ENCODE measurements at places on chromosomes 1 and 21.

DNA sequence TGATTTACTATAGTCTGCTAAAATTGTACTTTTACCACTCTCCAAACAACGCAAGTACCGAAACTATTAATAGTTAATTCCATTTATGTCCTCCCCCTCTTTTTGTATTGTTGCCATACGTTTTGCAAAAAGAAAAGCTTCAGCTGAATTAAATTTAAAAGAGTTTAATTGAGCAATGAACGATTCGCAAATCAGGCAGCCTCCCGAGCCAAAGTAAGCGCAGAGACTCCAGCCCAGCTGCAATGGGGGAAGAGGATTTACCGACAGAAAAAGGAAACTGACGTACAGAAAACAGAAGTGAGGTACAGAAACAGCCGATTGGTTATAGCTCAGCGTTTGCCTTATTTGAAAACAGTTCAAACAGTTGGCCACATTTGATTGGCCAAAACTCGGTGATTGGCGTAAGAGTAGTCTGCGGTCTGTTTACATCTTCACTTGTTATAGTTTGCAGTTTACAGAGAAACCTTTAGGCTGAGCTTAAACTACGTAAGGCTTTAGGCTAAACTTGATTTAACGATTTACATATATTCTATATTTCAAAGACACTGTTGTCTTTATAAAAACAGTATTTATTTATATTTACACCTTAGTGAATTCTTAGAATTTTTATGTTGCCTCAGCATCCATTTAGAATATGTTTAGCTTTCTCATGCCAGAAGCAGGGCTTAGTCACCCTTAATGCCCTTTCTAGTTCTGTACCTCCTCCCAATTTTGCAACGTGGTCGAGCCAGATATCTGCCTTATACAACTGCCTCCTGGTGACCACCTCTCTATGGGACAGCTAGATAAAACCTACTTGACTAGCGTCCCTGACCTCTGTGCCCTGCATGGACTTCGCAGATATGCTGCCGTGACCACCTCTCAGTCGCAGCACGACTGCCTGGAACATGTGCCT lies 23.8 kb downstream of the CR1 start:
- no peak overlapping the region for H3K27ac ChIP-seq
- no peaks in the 10 kb centered on the region for H3K4me1 ChIP-seq
- DNase-seq: no peak
- H3K27me3 ChIP-seq: no peaks in the 10 kb centered on the region
- no peaks in the 10 kb centered on the region for H3K36me3 ChIP-seq
- no peak overlapping the region for H3K4me3 ChIP-seq

DNA sequence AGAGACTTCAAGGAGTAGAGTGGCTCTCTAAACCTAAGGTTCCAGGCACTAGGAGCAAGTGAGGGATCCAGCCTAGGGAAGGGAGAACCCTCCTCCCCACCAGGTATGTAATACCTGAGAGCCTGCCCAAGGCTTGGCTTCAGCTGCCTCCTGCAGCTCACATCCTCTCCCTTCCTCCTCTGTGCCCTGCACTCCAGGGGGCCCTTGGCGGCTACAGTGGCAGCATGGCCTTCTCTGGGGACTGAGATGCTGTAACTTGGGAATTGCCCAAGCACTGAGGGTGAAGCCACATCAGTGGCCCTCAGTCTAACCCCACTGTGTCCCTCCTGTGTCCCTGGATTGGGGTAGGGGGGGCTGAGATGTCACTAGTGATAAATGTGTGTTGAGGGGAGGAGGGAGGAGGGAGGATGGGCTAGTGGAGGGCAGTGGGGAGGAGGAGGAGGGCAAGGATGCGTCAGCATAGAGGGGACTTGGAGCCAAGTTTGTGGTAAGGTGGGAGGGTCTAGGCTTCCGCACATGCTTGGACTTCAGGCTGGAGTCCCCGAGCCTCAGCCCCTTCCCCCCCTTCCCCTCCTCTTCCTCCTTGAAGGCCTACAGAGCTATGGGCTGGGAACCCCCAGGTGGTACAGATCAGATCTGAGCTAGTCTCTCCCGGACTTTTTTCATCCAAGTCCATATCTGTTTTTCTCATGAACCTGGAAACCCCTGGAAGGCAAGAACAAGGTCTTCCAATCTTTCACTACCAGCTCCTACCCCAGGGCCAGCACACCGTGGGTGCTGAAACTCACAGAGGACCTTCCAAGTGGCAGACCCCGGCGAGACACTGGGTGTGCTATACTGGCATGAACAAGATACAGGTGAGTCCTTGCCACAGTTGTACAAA lies 17.5 kb downstream of the COL9A2 start:
- no peak overlapping the region for H3K27ac ChIP-seq
- H3K4me3 ChIP-seq: no peak overlapping the region
- H3K4me1 ChIP-seq: no peaks in the 10 kb centered on the region
- no peaks in the 10 kb centered on the region for H3K36me3 ChIP-seq
- DNase-seq: no peak
- H3K27me3 ChIP-seq: no peaks in the 10 kb centered on the region

DNA sequence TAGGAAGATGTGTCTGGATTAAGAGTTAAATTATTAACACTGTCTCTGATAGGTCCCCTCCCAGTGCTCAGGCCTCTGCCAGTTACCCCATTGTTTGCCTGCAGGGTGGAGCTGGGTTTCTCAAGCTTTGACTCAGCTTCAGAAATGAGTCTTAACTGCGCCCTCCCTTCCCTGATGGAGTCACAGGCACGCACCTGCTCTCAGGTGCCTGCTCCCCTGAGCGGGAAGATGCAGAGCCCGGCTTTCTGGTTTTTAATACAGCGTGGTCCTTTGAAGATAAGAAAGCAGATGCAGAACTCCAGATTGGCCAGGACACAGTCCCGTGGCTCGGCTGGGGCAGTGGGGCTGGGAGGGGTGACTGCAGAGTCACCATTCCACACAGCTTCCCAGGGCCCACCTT lies 3.2 kb upstream of the SPRR4 start:
- no peak for DNase-seq
- H3K4me1 ChIP-seq: no peaks in the 10 kb centered on the region
- no peaks in the 10 kb centered on the region for H3K36me3 ChIP-seq
- H3K4me3 ChIP-seq: no peak overlapping the region

DNA sequence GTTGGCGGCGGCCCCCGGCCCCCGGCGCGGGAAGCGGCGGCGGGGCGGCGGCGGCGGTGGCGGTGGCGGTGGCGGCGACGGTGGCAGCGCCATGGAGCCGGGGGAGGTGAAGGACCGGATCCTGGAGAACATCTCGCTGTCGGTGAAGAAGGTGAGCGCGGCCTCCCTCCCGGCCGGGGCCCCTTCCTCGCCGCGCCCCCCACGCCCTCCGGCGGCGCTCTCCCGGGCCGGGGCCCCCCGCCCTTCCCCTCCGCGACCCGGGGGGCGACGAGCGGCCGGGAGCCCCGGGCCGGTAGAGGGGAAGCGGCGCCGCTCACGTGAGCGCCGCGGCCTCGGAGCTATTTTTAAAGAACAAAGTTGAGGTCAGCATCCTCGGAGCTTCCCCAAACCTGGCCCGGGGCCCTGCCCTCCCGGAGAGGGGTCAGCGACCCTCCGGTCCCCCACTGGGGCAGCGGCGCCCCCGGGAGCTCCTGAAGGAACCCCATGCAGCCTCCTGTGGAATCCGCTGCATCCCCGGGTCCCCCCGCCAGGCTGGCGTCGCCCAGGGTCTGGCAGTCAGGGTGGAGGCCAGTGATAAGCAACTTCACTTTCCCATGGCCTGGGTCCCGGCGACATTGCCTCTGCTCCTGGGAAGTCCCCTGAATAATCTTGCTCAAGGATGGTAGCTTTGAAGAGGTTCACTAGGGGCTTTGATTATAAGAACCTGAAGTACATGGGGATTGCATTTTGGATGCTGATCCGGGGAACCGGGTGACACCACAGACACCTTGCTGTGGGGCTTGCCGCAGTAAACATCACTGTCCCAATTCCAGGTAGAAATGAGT lies 560 bp downstream of the PLEKHM2 start:
- H3K27me3 ChIP-seq: no peaks in the 10 kb centered on the region
- no peak for DNase-seq
- H3K4me1 ChIP-seq: peaks cover 9% of the 10 kb centered on the region
- no peaks in the 10 kb centered on the region for H3K36me3 ChIP-seq

GRCh38 chr1:160328184-160328583 lies 14.9 kb downstream of the COPA start:
- DNase-seq: no peak
- no peak overlapping the region for H3K4me3 ChIP-seq
- no peaks in the 10 kb centered on the region for H3K4me1 ChIP-seq
- H3K27me3 ChIP-seq: no peaks in the 10 kb centered on the region
- peaks cover 46% of the 10 kb centered on the region for H3K36me3 ChIP-seq
- no peak overlapping the region for H3K27ac ChIP-seq

GRCh38 chr21:23308741-23309140 lies 2298.5 kb downstream of the MRPL39 start:
- no peaks in the 10 kb centered on the region for H3K27me3 ChIP-seq
- no peaks in the 10 kb centered on the region for H3K4me1 ChIP-seq
- H3K27ac ChIP-seq: no peak overlapping the region
- no peaks in the 10 kb centered on the region for H3K36me3 ChIP-seq
- no peak for DNase-seq

DNA sequence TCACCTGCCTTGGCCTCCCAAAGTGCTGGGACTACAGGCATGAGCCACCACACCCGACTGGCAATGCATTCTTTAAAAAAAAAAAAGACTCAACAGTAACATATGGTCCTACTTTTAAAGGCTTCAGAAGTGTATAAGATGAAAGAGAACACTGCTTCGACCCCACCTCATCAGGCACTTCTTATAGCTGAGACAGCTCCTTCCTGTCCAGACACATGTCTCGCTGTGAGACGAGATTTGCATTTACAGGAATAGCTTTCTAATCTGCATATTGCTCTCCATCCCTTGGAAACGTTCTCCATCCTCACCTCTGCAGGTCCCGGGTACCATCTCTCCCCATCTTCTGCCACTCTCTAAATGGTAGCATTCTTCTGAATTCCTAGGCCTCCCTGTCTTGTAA lies 6.7 kb downstream of the AZIN2 start:
- H3K27ac ChIP-seq: no peak overlapping the region
- DNase-seq: no peak
- H3K36me3 ChIP-seq: no peaks in the 10 kb centered on the region
- no peak overlapping the region for H3K4me3 ChIP-seq
- no peaks in the 10 kb centered on the region for H3K4me1 ChIP-seq

DNA sequence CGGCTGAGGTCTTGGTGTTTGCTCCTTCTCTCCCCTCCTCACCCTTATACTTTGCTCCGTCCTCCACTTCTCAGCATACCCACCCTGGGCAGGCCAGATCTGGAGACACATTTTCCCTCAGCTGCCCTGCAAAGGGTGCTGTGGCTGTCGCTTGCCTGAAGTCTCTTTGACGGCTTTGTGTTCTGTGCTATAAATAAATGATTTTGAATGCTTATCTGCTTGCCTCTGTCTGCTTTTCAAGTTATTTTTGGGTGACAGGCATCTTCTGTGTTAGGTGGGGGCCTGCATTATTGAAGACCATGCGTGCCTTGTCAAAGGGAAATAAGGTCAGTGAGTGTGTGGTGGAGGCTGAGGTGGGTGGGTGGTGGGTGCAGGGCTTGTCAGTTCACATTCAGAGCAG lies 66.9 kb upstream of the KCND3 start:
- no peaks in the 10 kb centered on the region for H3K36me3 ChIP-seq
- no peak overlapping the region for H3K27ac ChIP-seq
- no peak overlapping the region for H3K4me3 ChIP-seq
- no peaks in the 10 kb centered on the region for H3K4me1 ChIP-seq

- H3K4me1 ChIP-seq: no peaks in the 10 kb centered on the region
- no peak overlapping the region for H3K27ac ChIP-seq
- no peak overlapping the region for H3K4me3 ChIP-seq
- no peaks in the 10 kb centered on the region for H3K36me3 ChIP-seq
- DNase-seq: no peak
Measured at GRCh38 chr1:225479341-225479740, 51.5 kb upstream of the LBR start.

GRCh38 chr21:33852485-33852884 lies 63.1 kb downstream of the ATP5PO start:
- no peaks in the 10 kb centered on the region for H3K36me3 ChIP-seq
- no peak overlapping the region for H3K4me3 ChIP-seq
- H3K4me1 ChIP-seq: peaks cover 23% of the 10 kb centered on the region

DNA sequence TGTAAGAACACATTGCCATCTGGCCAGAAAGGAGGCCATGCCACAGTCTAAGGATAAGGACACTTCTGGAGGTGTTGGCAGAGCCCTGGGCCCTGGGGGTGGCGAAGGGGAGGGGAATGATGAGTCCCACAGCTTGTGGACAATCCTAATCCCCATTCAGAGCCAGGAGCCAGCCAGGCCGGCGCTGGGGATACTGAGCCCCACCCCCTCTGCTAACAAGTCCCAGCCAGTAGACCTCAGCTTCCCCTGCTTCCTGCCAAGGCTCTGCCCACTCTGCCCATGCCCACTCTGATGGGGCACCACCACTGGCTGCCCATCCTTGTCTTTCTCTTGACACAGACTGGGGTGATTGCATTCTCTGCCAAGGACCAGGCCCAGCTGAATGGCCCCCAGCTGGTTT lies 71.9 kb downstream of the NAV1 start:
- no peaks in the 10 kb centered on the region for H3K4me1 ChIP-seq
- H3K27ac ChIP-seq: no peak overlapping the region
- no peaks in the 10 kb centered on the region for H3K27me3 ChIP-seq
- H3K4me3 ChIP-seq: no peak overlapping the region

DNA sequence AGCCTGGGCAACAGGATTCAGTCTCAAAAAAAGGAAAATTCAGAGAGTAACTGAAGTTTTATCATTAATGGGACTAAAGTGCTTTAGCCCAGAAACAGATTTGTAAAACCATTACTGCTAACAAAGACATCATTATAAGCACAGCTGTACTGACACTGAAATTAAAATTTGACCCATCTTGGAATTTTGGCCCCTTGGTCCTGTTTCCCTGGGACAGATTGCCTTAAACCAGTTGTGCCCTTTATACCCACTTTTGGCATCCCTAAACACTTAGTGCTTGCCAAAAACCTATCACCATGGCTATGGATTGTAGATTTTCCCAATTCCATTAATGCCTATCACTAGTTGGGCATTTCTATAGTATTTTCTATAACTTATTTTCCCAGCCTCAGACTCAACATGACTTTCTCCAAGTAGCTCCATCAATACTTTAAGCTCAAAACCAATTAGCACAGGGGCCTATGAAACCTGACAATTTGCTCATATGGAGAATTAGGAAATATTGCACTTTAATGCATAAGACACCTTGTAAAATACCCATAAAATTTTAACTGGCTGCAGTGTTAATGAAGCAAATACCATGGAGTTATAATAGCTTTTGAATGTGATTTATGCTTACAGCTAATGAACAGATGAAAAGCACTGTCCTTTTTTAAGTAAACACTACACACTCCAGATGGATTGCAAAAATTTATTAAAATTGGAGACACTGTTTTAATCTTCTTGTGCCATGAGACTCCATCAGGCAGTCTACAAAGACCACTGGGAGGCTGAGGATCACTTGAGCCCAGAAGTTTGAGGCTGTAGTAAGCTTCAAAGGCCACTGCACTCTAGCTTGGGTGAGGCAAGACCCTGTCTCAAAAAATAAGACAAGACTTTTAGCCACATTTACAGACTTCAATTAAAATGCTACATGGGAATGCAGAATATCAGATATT lies 4.3 kb downstream of the GAS5 start:
- H3K27me3 ChIP-seq: no peaks in the 10 kb centered on the region
- H3K4me3 ChIP-seq: no peak overlapping the region
- peaks cover 42% of the 10 kb centered on the region for H3K36me3 ChIP-seq
- peak overlapping the region; percentile 96 for H3K27ac ChIP-seq
